Stimulated activated CD4-positive, alpha-beta T cell treated with anti-CD3 and anti-CD28 coated beads, TNF-alpha, amount 100 ng/mL, for 24 hours (primary cell): ENCODE measurements at places on chromosomes 4 and X.

- peak; percentile 53 for DNase-seq
These were observed 6.7 kb upstream of the SH3BP2 start for GRCh38 chr4:2786152-2786671.

DNA sequence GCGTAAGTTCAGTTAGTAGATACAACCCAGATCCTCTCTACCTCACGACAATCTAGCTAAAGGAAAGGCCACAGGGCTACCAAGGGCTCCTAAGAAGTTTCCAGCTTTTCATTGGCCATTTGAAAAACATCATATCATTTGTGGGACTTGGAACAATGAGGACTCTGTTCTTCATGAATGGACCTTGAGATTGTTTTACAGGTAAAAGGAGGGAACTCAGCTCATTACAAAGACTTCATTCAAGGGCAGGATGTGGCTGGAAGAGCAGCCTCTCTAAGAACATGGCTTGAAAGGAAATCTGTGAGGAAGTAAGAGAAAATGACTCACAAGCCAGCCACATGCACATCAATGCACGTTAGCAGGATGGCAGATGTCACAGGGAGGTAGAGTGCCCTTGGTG lies 105.9 kb upstream of the SLC7A11 start:
- no peak for DNase-seq

DNA sequence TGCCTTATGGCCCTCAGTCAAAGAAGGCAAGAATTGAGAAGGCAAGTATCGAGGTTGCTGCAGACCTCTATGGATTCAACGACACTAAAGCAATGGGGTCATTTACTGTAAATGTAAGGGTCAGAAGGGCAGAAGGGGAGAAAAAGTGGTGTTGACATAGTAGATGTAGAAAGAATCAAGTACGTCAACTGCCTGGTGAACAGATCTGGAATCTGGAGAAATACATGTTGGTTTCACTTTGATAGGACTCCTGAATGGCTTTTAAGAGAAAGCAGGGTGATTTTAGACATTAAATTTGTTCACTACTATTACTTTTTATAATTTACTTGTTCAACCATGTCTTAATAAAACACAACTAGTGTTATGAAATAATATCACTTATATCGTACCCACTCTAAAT lies 81.3 kb upstream of the FSTL5 start:
- no peak for DNase-seq

DNA sequence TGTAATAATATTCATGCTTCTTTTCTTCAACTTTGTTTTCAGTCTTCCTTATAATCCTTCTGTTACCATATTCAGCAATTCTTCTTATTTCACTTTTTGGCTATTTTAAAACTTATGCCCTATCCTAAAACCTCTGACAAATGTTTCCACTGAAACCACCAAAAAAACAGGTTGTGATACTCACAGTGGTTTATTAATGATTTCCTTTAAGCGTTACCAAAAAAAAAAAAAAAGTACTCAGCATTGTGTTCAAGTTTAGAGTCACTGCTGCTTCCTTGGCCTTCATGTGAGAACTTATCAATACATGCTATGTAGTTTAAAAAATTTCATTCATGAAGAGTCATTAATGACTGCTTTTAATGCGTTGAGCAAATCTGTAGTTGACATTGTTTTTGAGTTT lies 35.4 kb upstream of the UGT2A3 start:
- no peak for DNase-seq

- no peak for DNase-seq
These were observed 33.0 kb downstream of the SMS start for GRCh38 chrX:21973321-21974010.
